DMS79 treated with DMSO at 0.1 percent for 48 hours (cell line): ENCODE measurements at places on chromosomes 16 and 17.
A peak's percentile ranks its signal among the peaks of the same experiment; 100 is the strongest.

DNA sequence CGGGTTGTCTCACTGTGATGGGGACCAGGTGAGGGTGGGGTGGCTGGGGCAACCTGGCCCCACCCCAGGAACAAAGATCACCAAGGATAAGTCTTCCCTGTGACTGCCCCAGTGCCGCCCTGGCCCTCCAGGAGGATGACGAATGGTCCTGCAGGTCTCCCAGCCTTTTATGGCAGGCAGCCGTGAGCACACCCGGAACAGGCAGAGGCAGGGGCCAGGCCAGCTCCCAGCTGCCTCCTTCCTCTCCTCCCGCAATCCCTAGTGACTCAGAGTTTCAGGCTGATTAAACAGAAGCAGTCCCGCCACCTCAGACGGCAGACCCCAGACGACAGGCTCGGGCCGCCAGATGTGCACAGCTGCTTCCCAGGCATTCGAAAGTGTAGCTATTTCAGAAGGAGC is 13.3 kb downstream of the JUP start:
- DNase-seq: no peak

GRCh38 chr17:48728232-48729231 is at the start of gene HOXB13:
Gene HOXB13 (minus strand): TSS chr17:48728750. CDS start chr17:48728593, 157 bp downstream.
- DNase-seq: peak; percentile 72

DNA sequence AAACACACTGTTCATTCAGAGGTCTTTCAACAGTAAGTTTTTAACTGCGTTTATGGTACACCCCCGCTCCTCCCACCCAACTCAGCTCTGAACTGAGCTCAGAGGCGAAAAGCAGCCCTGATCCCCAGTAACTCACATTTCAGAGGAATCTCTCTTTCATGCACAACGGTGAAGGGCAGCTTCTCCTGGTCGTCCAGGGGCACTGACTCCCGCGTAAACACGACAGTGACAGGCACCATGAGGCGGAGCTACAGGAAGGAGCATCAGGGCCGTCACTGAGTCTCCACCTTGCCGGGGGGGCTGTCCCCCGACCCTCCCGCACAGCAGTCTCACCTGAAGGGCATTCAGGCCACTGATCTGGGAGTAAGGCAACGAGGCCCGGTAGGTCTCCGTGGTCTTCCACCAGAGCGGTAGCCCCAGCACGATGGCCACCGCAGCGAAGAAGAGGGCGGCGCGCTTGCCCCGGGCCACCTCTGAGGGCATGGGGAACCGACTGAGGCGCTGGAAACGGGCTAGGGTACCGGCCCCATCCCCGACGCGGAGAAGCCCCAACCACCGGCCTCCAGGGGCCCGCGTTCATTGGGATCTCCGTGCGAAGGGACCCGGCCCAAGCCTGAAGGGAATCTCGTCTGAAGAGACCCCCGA is 486 bp downstream of the PIGS start:
- DNase-seq: peak; percentile 21

GRCh38 chr16:6105115-6105514 is 1007.5 kb upstream of the EEF2KMT start:
- no peak for DNase-seq

GRCh38 chr17:82301916-82302567 is 15.4 kb downstream of the CD7 start:
- no peak for DNase-seq

GRCh38 chr17:49703557-49704277 is 4.0 kb downstream of the SLC35B1 start:
- DNase-seq: no peak

DNA sequence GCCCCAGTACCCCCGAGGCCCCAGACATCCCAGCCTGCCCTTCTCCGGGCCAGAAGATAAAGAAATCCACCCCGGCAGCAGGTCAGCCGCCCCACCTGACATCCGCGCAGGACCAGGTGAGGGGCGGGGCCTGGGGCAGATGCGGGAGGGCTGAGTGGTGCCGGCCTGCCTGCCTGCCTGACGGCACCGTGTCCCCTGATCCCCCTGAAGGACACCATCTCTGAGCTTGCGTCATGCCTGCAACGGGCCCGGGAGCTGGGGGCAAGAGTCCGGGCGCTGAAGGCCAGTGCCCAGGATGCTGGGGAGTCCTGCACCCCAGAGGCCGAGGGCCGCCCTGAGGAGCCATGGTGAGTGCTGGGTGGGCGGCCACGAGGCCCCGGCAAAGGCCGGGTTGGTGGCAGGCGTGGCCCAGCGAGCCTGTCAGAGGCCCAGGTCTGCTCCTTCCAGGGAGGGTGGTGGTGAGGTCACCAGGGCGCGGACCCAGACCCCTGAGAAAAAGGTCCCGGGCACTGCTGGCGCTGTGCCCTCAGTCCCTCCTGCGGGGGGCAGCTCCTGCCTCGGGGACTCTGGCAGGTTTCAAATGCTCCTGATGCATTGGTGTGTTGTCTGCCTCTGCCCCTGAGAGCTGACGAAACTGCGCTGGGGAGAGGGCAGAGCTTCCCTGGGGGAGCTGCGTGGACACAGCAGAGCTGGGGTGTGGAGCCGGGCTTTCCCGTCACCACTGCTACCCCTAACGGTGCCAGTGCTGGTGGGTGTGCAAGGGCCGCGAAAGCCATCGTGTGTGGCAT is 1.2 kb downstream of the CDT1 start:
- peak; percentile 6 for DNase-seq

GRCh38 chr17:75301502-75302206 is 12.4 kb upstream of the SLC25A19 start:
- DNase-seq: no peak

DNA sequence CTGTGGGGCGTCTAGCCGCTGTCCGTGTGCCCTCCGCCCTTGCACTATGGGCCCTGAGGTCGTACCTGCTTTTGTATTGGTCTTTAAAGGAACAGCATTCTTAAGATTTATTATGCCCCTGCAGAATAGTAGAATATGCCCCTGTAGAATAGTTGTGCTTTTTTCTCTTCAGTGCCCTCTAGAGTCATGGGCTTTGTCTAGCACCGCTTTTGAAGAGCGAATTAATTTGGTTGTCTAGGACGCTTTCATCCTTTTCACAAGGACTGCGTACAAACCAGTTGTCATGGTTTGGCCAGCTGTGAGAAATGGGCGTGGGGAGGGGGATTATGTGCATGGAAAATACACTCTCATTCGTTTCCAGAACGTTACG is 621 bp downstream of the CEP95 start:
- peak; percentile 32 for DNase-seq

GRCh38 chr16:28977703-28978662 is 3.4 kb downstream of the SPNS1 start:
- DNase-seq: peak; percentile 8

- DNase-seq: no peak
Observed at GRCh38 chr17:59456428-59456827, 109.0 kb upstream of the DHX40 start.

DNA sequence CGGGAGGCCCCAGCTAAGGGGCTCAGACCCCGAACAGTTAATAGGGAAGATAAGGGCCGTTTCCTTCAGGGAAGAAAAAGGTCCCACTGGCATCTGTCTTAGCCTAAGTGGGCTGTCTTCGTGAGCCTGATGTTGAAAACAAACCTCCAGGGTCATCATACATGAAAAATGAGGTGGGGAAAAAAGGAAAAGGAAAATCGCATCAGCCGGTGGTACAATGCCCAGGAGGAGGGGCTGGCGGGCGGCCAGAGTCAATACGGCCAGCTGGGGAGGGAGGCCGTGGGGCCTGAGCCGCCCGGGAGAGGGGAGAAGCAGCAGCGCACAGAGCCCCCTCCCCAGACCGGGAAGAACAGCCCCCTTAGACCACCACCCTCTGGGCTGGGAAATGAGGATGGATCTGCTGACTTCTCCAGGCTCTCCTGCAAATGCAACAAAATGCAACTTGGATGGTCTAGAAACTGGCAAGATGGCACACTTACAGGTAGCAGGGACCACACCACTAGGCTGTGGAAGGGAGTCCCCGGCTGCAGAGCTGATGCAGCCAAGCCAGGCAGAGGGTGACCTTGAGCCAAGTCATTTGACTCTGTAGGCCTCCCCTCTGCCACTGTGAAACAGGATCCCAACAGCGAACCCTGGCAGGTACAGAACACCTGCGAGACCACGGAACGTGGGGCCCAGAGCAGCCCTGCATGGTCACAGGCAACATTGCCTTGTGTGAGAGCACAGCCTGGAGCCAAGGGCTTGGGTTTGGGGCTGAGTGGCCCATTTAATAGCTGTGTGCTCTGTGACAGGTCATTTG is 448.5 kb downstream of the SOX9 start:
- DNase-seq: no peak

GRCh38 chr16:16109453-16110110 is 113.7 kb downstream of the ABCC6 start:
- DNase-seq: no peak

DNA sequence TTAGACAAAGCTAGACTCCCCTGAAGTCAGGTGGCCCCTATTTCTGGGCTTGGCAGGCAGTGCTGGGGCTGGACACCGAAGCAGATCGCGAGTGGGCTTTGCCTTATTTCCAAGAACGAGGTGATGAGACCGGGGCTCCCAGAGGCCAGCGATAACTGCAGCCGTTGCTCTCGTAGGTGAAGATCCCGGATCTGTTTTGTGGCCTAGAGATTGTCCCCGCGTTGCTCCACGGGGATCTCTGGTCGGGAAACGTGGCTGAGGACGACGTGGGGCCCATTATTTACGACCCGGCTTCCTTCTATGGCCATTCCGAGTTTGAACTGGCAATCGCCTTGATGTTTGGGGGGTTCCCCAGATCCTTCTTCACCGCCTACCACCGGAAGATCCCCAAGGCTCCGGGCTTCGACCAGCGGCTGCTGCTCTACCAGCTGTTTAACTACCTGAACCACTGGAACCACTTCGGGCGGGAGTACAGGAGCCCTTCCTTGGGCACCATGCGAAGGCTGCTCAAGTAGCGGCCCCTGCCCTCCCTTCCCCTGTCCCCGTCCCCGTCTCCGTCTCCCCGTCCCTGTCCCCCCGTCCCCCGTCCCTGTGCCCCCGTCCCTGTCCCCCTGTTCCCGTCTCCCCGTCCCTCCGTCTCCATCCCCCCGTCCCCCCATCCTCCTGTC is 1.5 kb upstream of the TBCD start:
- no peak for DNase-seq

DNA sequence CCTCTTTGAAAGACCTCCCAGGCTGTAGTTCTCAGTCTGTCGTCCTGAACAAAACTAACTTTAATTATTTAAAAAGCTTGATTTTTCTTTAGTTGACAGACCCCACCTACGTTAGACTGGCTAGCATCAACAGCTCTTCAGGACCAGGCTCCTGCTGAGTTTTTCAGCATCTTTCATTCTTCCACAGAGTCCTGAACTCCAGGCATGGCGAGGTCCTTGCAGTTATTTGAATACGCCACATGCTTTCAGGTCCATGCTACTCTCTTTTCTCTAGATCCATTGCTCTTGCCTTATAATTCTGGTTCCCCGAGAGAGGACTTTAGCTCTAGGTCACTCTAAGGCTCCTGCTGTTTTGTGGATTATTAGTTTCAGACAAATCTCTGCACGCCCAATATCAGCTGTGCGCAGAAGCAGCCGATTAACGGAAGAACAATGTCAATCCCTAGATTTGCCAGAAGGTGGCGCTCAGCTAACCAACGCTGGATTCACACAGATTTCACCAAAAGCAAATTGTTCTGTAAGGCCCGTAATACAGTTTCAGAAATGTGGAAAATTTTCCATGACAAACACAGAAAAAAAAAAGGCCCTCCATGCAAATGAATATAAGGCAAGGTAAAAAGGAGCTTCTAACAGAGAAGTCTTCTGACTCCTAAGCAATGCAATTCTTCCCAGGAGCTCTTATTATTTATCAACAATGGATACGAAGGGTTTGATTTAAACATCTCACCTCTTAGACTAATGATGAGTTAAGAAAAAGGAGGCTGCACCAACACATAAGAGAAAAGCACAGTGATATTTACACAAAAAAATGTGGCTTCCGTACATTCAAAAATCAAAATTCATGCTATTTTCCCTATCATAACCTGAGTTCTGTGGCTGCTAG is 33.5 kb upstream of the BCO1 start:
- DNase-seq: peak; percentile 2

DNA sequence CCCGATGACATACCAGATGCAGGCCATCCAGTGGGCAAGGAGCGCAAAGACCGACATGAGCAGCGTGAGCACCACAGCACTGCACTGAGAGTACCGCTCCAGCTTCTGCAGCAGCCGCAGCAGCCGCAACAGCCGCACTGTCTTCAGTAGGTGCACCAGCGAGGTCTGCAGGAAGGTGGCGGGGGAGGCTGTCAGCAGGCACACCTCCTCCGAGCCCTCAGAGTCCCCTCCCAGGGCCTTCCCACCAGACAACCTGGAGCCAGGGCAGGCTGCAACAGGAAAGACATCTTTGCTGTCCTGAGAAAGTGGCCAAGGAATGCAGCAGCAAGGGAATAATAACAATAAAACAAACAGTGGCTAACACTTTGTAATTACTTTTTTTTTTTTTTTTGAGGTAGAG is 9.1 kb downstream of the KCNH4 start:
- no peak for DNase-seq

GRCh38 chr16:15785386-15786059 is 71.3 kb downstream of the MYH11 start:
- no peak for DNase-seq

DNA sequence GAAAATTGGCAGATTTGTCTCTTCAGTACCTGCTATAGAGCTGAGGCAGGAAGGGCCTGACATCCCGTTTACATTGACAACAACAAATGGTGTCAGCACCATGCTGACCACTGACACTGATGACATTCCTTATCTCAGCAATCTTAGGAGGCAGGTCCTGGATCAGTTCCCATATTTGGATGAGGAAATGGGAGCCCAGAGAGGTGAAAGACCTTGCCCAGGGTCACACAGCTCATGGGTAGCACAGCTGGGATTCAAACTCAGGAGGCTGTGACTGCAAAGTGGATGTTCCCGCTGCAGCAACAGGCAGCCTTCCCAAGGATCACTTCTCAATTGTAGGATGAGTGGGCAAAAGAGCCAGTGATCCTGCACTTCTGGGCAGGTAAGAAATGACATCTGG is 30.5 kb upstream of the CACNG4 start:
- no peak for DNase-seq

DNA sequence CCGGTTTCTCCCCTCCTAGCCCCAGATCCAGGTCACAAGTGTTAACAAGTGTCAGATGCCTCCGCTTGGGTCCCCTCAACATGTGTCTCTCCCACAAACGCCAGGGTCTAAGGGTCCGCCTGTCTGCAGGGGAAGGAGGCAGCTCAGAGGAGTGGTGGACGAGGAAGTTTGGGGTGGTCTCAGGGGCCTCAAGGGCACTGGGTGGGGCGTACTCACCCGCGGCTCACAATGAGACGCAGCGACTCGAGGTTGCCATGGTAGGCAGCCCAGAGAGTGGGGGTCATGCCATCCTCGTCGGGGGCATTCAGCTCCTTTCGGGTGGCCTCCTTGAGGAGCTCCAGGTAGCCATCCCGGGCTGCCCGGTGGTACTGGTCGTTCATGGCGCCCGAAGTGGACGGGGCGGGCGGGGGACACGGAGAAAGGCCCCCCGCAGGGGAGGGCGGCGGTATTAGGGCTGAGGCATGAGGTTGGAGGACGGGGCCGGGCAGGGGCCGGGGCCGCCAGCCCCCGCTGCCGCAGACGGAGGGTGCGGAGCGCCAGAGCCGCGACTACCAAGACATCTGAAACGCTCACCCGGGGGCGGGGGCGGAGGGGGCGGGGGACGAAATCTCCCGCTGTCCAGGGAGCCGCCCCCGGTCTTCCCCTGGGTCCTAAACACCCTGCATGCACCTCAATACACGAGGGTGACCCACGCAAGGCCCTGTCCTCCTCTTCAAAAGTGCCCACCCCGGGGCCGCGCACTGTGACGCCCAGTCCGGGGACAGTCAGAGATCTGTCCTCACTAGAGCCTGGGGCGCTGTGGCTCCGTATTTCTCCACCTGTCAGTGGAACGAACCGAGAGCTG is at the start of gene USH1G:
Gene USH1G, minus strand, starts transcription at position 562 of the 844 bp plus-strand sequence. Its CDS starts 182 bp downstream, at position 380.
- no peak for DNase-seq

GRCh38 chr16:12708266-12708665 is 95.4 kb downstream of the CPPED1 start:
- no peak for DNase-seq
